Thoracic aorta (tissue), 2 donors: ENCODE measurements at places on chromosomes 3 and 15.

- H3K27me3 ChIP-seq, result no peaks in the 10 kb centered on the region
- peaks cover 25% of the 10 kb centered on the region for H3K36me3 ChIP-seq
- no peaks in the 10 kb centered on the region for H3K4me1 ChIP-seq
- DNase-seq, result no peak
- H3K4me3 ChIP-seq, result no peak overlapping the region
Observed at GRCh38 chr3:142534543-142534942, 44.0 kb downstream of the ATR start.

DNA sequence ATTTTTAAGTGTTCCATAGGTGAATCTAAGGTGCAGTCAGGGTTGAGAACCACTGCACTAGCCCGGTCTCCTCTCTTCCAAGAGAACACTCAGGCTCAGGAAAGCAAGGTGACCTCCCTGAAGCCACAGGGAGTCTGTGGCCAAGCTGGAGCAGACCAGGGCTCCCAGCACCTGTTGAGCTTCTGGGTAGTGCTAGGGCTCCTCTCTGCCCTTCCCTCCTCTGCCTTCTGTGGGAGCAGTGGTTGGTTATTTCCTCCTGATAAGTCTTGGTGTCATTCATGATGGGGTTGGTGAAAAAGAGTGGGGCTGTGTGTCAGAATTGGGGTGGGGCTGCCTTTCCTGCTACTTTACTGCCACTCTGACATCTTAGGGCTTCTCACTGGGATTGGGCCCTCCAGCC, 163.1 kb upstream of the UMPS start:
- peaks cover 14% of the 10 kb centered on the region for H3K36me3 ChIP-seq
- H3K27ac ChIP-seq, result no peak overlapping the region
- H3K27me3 ChIP-seq, result no peaks in the 10 kb centered on the region
- peaks cover 23% of the 10 kb centered on the region for H3K4me1 ChIP-seq
- no peak overlapping the region for H3K4me3 ChIP-seq

DNA sequence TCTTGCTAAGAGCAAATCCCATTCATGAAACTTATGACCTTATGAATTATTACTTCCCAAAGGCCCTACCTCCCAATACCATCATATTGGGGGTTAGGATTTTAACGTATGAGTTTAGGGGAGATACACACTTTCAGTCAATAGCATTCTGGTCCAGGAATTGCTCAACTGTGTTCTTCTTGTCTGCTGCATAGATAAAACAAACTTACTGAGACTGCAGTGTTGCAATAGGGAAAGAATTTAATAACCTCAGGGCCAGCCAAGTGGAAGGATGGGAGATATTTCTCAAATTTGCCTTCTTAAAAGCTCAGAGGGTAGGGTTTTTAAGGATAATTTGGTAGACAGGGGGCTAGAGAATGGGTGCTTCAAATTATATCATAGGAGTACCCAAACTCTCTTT, 625.8 kb downstream of the OTOL1 start:
- no peaks in the 10 kb centered on the region for H3K27me3 ChIP-seq
- H3K4me3 ChIP-seq, result no peak overlapping the region
- no peaks in the 10 kb centered on the region for H3K36me3 ChIP-seq
- no peaks in the 10 kb centered on the region for H3K4me1 ChIP-seq
- H3K27ac ChIP-seq, result no peak overlapping the region

DNA sequence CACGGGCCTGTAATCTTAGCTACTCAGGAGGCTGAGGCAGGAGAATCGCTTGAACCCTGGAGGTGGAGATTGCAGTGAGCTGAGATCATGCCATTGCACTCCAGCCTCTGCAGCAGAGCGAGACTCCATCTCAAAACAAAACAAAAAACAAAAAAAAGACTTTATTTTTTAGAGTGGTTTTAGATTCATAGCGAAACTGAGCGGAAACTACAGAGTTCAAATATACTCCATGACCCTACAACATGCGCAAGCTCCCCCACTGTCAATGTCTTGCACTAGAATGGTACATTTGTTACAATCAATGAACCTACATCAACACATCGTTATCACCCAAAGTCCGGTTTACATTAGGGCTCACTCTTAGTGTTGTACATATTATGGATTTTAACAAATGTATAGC, 2.2 kb upstream of the CRTAP start:
- H3K27ac ChIP-seq, result no peak overlapping the region
- no peaks in the 10 kb centered on the region for H3K27me3 ChIP-seq
- DNase-seq, result no peak
- H3K36me3 ChIP-seq, result no peaks in the 10 kb centered on the region
- H3K4me1 ChIP-seq, result peaks cover 10% of the 10 kb centered on the region
